ENCODE measurements at places on chromosomes 11 and 22.

- H3K27ac ChIP-seq: no peak within 1 kb of the TSS
- peak within 1 kb of the TSS; percentile 82 for H3K4me3 ChIP-seq
- no peaks in the 10 kb centered on the region for H3K36me3 ChIP-seq
- peaks cover 6% of the 10 kb centered on the region for H3K4me1 ChIP-seq
Observed at GRCh38 chr11:73308003-73308960, at the start of gene ARHGEF17. TSS of gene ARHGEF17 (plus strand) at chr11:73308276. CDS start at chr11:73308639, 363 bp downstream.

- H3K27me3 ChIP-seq: no peaks in the 10 kb centered on the region
- no peak overlapping the region for H3K4me3 ChIP-seq
- H3K4me1 ChIP-seq: no peaks in the 10 kb centered on the region
- DNase-seq: no peak
Observed at GRCh38 chr22:42792909-42793847, 63.9 kb downstream of the ARFGAP3 start.

GRCh38 chr11:64844330-64845128 is at the start of gene CDC42BPG:
TSS of gene CDC42BPG (minus strand) at chr11:64844653. CDS start at chr11:64844569, 84 bp downstream.
- DNase-seq: peak; percentile 71
- no peaks in the 10 kb centered on the region for H3K36me3 ChIP-seq

DNA sequence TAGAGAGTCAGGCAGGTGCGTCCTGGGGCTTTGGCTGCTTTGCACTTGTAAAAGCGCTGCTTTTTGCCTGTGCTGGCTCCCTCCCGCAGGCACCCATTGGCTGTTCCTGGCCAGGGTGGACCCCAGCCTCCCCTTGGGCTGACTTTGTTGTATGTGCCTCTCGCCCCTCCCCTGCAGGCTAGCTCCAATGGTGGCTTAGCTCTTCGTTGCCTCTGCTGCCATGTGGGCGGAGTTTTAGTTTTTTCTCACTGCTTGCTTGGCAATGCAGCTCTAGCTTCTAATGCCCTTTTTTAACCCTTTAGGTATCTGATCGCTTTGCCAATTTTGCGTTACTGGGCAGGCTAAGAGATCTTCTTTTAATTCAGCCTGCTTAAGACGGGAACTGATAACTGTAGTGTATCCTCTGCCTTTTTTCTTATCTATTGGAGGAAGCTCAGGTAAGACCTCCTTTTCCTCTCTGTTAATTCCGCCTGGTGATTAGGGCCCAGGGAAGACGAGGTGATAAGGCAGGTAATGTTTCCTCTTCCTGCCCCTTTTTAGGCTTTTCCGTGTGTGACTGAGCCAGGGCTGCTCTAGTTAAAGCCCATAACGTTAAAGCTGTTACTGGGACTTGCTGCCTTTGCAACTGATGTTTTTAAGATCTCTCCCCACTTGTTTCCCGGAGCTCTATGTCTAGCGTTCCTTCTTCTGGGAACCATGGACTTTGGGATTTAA is 11.7 kb upstream of the GLYATL1 start:
- H3K27ac ChIP-seq: no peak overlapping the region
- peak; percentile 9 for DNase-seq
- H3K4me1 ChIP-seq: peaks cover 22% of the 10 kb centered on the region
- peak overlapping the region; percentile 18 for H3K4me3 ChIP-seq

DNA sequence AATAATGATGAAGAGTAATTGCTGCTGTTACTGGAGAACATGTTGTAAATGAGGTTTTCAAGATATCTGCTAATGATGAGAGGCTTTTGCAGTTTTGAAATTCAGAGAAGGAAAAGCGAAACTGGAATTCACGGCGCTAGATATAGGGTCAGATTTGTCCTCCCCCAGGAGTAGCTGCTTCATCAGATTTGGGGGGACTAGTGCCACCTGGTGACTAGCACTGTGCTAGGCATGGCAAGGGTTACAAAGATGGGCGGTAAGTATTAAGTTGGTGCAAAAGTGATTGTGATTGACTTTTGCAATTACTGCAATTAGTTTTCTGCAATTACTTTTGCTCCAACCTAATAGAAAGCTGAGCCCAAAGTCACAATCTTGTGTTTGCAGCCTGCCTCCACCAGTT is 879.9 kb upstream of the TENM4 start:
- no peaks in the 10 kb centered on the region for H3K36me3 ChIP-seq
- no peaks in the 10 kb centered on the region for H3K27me3 ChIP-seq
- H3K4me1 ChIP-seq: no peaks in the 10 kb centered on the region
- no peak overlapping the region for H3K4me3 ChIP-seq
- DNase-seq: no peak

DNA sequence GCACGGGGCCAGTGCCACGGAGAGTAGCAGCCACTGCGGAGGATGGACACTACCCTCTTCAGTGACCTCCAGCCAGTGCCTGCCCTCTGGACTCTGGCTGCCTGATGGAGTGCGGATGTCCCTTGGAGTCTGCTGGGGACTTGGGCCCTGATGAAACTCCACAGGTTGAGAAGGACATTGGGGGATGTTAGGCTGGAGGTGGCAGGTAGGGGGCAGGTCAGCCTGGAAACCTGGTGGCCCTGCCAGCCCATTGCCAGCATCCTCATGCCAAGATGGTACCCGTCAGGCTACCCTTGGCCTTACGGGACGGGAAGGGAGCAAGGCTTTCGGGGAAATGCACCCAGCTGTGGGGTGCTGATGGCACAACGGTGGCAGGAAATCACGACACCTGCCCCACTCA is 4.0 kb downstream of the CABP7 start:
- peaks cover 2% of the 10 kb centered on the region for H3K4me1 ChIP-seq
- DNase-seq: no peak
- H3K27me3 ChIP-seq: peaks cover 21% of the 10 kb centered on the region
- H3K27ac ChIP-seq: no peak overlapping the region
- no peak overlapping the region for H3K4me3 ChIP-seq

DNA sequence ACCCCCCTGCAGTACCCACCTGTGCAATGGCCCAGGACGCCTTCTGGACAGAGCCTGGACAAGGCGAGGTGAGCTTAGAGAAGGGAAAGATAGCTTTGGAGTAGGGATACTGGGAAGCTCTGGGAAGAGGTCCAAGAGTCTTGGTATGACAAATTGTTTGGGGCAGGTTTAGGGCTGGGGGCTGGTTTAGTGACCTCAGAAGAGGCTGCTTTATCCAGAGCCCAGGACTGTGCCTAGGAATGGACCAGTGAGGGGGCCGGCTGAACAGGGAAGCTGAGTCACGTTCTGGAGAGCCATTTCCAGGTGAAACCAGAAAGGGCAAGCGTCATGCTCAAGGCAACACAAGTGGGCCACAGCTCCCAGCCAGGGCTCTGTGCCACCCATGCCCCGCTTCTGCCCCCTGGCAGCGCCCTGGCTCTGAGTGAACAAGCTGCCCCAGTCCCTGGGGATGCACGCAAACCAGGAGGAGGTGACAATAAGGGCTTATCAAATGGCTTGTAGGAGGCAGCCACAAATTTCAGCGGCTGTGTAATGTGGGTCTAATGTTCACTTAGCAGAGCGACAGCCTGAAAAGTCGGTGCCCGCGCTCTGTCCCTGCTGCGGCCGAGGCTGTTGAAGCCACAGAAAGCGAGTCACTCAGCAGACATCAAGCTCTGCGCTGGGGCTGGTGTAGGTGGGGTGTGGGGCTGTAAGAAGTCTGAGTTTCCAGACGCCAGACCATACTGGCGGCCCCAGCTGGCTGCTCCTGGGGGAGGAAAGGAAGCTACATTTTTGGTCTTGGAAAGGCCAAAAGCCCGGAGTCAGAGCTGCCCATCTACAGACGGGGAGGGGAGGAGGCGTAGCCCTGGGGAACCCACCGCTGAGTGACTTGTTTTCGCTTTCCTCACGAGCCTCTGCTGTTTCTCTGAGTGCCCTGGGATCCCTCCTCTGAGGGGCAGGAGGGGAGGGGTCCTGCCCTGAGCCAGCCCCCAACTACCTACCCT is 18.3 kb upstream of the SYT7 start:
- H3K4me3 ChIP-seq: no peak overlapping the region
- H3K4me1 ChIP-seq: no peaks in the 10 kb centered on the region
- no peaks in the 10 kb centered on the region for H3K36me3 ChIP-seq
- H3K27me3 ChIP-seq: peaks cover 23% of the 10 kb centered on the region
- no peak overlapping the region for H3K27ac ChIP-seq
- DNase-seq: no peak

GRCh38 chr11:79265756-79266322 is 175.0 kb downstream of the TENM4 start:
- no peaks in the 10 kb centered on the region for H3K36me3 ChIP-seq
- H3K4me3 ChIP-seq: no peak overlapping the region
- peaks cover 2% of the 10 kb centered on the region for H3K27me3 ChIP-seq
- no peak for DNase-seq
- no peaks in the 10 kb centered on the region for H3K4me1 ChIP-seq

DNA sequence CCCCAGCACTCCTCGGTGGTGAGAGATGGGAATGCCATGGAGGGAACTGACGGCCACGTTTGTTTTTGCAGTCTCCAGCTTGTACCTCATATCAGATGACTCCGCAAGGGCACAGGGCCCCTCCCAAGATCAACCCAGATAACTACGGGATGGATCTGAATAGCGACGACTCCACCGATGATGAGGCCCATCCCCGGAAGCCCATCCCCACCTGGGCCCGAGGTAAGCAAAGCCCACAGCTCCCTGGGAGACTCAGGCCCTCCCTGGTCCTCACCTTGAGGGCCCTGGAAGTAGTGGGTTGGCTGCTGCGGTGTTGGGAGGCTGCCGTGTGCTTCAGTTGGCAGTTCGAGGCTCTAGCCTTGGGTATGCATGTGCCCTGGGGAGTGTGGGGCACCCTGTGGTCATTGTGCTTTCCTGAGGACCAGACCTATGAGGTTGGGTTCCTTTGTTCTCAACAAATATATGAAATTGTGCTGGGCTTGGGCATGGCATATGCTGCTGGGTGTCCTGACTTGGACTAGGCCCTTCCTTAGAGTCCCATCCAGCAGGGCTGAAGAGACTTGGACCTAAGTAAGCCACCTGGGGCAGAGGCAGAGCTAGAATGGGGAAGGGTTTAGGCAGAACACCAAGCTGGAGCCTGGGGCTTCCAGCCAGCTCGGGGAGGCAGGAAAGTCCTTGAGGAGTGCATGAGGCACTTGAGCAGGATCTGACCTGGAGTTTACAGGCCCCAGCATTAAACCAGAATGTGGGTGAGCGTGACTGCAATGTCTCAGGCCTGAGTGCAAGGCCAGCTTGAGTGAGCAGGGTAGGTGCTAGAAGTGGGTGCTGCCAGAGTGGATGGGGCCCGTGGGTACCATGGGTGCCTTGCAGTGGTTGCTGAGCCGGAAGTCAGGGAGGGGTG is 26.4 kb downstream of the INCENP start:
- no peak overlapping the region for H3K27ac ChIP-seq
- DNase-seq: no peak

DNA sequence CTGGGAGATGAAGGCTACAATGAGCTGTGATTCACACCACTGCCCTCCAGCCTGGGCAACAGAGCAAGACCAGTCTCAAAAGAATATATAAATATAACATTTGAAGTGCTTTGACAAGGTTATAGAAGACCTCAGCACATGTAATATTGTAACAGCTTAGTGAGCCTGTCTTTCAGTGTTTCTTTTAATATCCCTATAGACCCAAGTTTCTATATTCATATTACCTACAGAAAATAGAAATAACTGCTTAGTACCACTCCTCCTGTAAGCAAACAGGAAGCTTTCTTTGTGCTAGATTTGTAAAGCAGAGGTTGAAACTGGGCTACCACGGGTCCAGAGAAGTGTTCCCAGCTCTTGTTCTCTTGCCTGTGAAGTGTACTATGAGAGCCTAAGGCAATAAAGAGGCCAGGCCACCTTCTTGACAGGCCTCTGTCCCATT is 68.2 kb downstream of the PPP2R1B start:
- H3K36me3 ChIP-seq: peaks cover under 1% of the 10 kb centered on the region
- H3K27me3 ChIP-seq: no peaks in the 10 kb centered on the region
- no peak for DNase-seq
- no peak overlapping the region for H3K27ac ChIP-seq

- no peak overlapping the region for H3K4me3 ChIP-seq
- H3K36me3 ChIP-seq: no peaks in the 10 kb centered on the region
- H3K27me3 ChIP-seq: peaks cover 17% of the 10 kb centered on the region
- no peak overlapping the region for H3K27ac ChIP-seq
- H3K4me1 ChIP-seq: no peaks in the 10 kb centered on the region
Observed at GRCh38 chr11:32056438-32056837, 34.4 kb upstream of the RCN1 start.

DNA sequence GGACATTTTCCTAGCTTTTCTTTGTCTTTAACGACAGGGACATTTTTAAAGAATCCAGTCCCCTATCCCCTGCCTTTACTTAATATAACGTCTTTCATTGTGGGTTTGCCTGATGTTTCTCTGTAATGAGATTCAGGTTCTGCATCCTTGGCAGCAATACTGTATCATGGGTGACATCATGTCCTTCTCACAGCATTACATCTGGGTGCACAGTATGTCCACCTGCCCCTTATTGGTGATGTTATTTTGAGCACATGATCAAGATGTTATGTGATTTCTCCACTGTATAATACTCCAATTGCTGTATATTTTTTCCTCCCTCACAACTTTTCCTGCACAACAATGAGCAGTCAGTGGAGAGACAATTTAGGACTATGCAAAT is 9.7 kb upstream of the STK33 start:
- H3K36me3 ChIP-seq: no peaks in the 10 kb centered on the region
- H3K27me3 ChIP-seq: peaks cover 26% of the 10 kb centered on the region
- no peak for DNase-seq
- no peaks in the 10 kb centered on the region for H3K4me1 ChIP-seq
- H3K27ac ChIP-seq: no peak overlapping the region

DNA sequence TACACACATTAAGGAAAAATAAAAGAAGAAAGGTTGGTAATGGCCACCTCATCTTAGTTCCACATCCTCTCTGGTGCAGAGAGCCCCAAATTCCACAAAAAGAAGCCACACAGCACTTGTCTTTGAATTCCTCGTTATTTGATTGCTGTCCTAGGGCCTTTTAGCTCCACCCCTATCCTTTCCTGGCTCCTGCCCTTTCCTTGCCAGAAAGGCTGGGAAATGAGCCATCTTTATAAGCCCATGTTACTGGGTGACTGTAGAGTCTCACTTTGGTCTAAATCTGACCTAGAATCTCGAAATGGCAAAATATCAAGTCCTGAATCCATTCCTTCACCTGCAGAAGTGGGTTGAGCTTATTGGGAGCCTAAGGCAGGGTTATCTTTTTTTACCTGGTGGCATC is 4.3 kb upstream of the TMEM132A start:
- H3K27ac ChIP-seq: no peak overlapping the region
- H3K27me3 ChIP-seq: peaks cover 5% of the 10 kb centered on the region
- peaks cover 51% of the 10 kb centered on the region for H3K4me1 ChIP-seq
- H3K4me3 ChIP-seq: no peak overlapping the region

GRCh38 chr22:17597217-17597616 is 31.3 kb downstream of the ATP6V1E1 start:
- peaks cover 6% of the 10 kb centered on the region for H3K4me1 ChIP-seq
- no peak overlapping the region for H3K4me3 ChIP-seq
- no peaks in the 10 kb centered on the region for H3K27me3 ChIP-seq
- H3K27ac ChIP-seq: no peak overlapping the region
- no peak for DNase-seq

DNA sequence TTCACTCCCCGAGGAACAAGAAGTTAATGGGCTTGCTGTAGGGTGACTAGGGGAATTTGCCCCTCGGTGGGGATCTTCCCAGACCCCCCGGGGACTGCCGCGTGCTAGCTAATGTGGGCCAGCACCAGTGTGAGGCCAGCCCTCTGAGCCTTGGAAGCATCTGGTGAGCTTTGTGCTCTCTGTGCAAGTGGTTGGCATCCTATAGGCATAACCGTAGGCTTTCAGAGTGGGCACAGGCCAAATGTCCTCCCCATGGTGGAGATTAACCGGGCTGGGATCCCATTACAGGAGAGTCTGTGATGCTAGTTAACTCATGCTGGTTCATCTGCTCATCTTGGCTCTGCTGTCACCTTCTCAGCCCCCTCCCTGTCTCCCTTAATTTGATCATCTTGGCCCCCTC is 125.7 kb downstream of the TRIM29 start:
- peaks cover 43% of the 10 kb centered on the region for H3K27me3 ChIP-seq
- H3K27ac ChIP-seq: no peak overlapping the region
- H3K36me3 ChIP-seq: no peaks in the 10 kb centered on the region
- no peak for DNase-seq
- no peak overlapping the region for H3K4me3 ChIP-seq

Measured in activated naive CD8-positive, alpha-beta T cell treated with anti-CD3 and anti-CD28 coated beads, Interleukin-2, amount 50 U/mL, for 24 hours (primary cell).